ENCODE measurements at places on chromosomes 1 and 21.

GRCh38 chr1:41779360-41779759 lies 139.4 kb downstream of the HIVEP3 start:
- no peak for DNase-seq

DNA sequence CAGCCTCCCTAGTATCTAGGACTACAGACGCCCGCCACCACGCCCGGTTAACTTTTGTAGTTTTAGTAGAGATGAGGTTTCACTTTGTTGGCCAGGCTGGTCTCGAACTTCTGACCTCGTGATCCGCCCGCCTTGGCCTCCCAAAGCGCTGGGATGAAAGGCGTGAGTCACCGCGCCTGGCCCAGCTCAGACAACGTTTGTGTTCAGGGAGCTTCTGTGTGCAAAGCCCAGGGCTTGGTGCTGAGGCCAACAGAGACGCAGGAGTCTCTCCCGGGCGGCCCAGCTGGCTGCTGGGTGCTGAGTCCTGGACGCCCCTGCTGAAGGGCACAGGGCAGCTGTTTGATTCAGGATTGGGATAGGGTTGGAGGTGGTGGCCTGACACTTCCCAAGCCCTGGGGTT lies 3.0 kb downstream of the PRKCZ start:
- no peak for DNase-seq

DNA sequence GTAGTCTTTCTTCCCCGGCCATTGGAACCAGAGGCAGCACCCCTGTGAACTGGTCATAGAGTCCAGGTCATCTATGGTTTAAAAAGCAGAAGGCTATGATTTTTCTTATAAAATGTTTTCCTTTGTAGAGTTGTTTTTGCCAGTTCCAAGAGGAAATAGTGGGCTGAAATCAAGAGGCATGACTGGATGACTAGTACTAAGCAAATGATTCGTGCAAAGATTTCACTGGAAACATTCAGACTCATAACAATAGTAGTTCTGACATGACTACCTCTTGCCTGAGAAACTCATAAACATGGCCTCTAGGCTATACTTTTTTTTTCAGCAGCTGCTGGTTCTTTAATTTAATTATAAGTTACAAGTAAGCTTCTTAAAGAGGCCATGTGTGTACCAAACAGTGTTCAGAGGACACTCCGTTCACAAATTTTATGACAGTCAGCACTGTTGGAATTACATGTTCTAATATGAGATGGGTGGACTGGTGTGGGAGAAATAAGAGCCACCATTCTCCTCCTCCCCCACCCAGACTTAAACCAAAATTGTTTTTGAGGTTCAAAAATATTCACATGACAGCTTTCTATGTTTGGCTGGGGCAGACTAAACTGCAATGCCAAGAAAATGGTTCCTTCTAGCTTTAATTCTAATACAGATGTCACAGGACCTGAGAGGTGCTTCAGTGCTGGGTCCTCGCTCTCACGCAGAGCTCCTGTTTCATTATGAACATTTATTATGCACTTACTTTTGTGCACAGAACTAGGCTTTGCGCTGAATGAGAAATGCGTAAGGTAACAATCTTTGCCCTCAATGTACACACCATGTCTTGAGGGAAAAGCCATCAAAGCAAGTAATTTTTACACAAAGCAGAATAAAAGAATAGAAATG lies 147.5 kb downstream of the ZC3H11B start:
- DNase-seq: no peak

- no peak for DNase-seq
Measured at GRCh38 chr1:43031316-43032203, 72.9 kb upstream of the SLC2A1 start.

DNA sequence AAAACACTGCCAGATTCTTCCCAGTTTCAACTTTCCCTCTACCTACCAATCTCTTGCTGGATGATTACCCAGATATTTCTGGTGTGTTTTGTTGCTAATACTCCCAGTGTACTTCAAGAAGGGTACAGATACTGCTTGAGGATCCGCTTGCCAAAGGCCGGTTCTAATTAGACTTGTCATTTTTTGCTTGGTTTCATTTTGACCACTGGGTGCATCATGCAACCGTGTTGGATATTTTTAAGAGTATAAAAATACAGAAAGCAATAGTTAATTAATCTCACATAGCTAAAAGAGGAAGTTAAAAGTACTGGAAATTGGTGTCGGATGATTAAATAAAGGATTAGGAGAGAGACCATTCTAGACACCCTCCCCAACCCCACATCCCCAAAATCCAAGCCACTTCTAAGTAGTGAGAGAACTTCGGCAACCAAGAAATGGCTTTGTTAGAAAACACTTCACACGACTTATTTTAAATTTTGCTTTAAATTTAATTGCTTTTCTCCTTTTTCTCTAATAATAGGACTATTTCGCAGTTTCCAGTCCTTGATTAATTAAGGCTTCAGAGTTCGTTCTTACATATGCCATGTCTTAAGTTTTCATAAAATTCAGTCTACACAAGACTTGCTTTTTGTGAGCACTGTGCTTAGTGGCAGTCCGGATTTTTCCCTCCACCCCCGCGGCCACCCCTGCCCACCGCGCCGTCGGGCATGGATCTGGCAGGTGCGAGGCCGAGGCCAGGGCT lies 2.5 kb upstream of the CDKN2C start:
- no peak for DNase-seq

DNA sequence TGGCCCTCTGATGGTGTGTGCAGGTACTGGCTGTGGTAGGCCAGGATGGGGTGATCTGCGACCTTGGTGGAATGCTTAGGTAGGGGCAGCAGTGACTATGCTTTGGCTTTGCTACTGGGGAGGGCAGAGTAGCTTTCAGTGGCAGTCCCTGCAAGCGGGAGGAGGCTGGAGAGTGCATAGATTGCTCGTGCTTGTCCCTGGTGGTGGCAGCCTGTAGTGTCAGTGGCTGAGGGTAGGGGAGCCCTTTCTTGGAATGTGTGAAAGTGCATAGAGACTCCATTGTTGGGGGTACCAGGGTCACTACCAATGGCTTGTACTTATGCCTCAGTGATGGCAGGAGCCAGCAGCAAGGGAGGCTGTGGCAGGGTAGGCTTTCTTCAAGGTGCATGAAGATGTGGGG lies 582.6 kb downstream of the MRPL39 start:
- no peak for DNase-seq
